CD4-positive, alpha-beta T cell treated with Interferon gamma for 1 hour (primary cell): ENCODE measurements at places on chromosomes 4 and X.

DNA sequence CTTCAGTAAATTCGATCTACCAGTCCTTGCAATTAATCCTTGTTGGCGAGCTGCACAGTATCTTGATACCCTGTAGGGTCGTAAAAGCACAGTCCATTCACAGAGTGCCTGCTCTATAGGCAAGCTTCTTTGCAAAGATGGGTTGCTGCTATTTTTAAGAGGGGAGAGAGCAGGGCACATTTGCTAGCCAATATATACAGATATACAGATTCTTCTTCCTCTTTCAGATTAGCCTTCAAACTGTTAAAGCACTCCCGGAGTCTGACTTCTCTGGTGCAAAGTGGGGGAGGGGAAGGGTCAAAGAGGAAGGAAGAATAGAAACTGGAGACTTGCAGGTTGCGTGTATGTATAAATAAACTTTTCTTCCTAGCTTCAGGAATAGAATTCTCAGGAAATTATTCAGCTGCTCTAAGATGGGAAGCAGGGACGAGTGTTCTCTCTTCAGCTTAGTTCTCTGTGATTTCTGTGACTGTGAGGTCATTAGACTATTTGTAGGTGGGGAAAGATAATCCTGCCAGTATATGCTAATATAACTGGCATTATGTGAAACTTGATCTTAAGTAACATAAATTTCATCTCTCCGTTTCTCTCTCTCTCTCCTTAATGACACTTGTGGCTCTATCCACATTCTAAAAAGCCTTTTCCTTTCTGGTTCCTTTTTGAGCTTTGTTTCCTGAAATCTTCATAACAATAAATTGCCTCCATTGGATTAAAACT, at the start of gene CYSLTR1:
Gene CYSLTR1 (minus strand): TSS at position 242 of the 717 bp plus-strand sequence. CDS start 53,865 bp downstream, outside the sequence.
- peak; percentile 1 for DNase-seq

DNA sequence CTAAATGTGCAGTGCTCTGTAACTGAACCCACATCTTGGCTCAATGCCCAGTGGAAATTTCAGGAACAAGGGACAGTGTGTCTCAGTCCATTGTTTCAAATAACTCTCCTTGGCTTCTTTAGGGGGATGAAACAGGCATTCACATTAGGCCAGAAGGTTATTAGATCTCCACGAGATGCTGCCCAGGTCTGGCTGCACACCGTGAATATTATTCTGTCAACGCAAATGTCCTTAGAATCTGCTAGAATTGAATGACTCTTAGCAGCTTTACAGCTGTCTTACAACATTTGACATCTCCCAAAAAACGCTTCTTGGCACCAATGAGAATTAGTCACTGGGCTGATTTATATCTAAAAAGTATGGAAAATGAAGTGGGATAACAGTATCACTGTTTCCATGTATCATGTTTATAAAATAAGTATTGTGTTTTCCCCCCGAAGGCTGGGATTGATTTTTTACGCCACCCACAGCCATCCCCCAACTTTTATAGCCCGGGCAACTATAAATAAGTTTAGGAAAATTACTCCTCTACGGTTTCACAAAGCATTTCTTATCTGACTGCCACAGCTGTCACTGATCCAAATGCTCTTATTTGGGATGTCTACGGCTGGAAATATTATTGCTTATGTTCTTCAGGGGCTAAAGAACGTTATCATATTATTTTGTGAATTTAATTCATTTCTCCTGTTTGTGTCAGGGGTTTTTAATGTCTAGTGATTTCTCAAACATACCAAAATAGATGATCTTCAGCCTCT, 559.7 kb upstream of the FAT1 start:
- DNase-seq, result no peak

DNA sequence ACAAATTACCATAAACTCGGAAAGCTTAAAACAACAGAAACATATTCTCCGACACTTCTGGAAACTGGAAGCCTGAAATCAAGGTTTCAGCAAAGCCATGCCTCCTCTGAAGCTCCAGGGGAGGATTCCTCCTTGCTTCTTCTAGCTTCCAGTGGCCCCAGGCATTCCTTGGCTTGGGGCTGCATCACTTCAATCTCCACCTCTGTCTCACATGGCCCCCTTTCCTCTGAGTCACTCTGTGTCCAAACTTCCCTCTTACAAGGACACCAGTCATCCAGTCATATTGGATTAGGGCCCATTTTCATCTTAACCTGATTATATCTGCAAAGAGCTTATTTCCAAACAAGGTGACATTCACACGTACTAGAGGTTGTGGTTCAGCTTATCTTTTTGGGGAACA, 17.3 kb downstream of the PARM1 start:
- DNase-seq, result no peak

DNA sequence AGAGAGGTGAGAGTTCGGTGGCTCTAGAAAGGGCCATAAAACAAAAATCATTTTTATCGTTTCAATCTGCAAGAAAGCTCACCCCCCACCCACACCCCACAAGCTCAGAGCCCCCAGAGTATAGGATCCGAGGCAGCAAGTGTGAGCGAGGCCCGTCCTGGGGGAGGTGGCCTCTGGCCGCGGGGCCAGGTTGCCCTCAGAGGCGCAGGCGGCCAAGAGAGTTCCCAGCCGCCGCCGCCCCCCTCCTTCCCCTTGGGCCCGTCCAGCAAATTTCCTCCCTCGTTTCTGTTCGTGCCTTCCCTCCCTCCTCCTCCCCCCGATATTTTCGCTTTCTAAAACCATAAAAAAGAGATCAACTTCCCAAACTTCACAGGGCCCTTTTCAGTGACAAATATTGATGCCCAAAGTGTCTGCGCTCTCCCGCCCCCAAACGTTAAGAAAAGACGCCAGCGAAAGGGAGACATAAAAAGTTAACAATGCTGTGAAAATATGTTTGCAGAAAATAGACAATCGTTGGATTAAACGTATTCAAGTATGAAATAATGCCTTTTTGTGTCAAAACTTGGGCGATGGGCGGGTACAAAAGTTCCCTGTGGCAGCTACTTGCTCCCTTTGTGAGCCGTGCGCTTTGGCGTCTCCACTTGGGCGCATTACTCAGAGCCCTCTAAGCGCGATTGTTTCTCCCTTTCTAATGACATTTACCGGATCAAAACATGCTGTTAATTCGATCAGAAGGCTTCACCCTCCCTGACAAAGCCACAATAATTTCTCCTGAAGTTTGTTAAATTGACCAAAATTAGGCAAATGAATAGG, 1.1 kb upstream of the HELT start:
- no peak for DNase-seq

- DNase-seq, result no peak
Observed at GRCh38 chr4:113435893-113436292, 325.6 kb downstream of the CAMK2D start.

GRCh38 chr4:25842229-25842845, 20.5 kb downstream of the SEL1L3 start:
- peak; percentile 49 for DNase-seq
